ENCODE measurements at places on chromosomes 12 and 14.

DNA sequence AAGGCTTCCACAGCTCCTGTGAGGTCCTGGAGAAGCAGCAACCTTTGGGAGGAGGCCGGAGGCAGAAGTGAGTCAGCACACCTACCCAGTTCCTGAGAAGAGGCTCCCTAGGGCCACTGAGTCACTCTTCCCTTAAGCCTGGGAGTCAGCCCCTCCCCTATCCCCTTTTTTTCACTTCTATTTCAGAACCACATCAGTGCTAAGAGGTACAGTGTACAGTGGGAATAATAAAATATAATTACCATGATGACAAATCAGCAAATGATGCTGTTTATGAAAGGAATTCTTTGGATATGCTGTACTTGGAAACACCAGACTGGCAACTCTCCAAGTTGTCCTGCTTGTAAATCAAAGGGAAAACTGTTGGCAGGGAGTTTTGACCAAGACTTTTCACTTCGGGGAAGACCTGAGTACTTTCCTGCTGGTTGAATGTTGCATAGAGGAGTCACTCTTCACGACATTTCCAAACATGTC is 7.8 kb upstream of the TBPL2 start:
- no peak for DNase-seq

DNA sequence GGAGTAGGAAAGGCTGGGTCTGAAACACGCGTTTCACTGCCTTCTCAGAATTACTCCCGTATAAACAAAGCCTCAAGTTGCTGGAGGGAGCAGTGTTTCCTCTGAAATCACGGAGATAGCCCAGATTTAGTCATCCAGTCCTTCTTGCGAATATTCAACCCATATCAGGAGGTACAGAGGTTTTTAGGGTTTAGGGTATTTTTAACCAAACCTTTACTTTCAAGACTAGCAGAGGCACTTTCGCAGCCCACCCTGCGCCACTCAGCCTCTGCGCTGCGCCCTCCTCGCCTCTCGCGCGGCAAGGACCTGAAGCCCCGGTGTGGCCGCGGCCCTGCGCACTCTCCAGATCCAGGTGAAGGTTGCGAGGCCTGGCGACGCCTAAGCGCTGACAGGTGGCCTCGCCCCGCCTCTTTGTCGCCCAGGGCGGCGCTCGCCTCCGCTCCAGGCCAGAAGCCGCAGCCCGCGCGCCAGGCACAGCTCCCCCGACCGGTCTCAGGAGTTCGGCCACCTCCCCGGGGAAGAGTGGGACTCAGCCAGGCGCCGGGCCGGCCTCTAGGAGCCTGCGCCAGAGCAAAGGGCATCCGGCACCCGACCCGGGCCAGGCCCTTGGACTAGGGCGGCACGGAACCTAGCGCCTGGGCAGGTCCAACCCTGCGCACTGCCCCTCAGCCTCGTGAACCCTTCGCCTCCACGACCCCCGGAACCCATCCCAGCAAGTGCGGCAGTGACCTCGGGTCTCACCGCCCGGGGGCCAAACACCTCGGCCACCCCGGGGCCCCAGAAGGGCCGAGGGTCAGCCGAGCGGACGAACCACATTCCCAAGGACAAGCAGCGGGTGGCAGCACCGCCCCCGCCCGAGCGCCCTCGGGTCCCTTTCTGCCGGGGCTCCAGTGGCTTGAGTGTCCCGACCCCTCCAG is 1.8 kb upstream of the SAMD4A start:
- peak; percentile 88 for DNase-seq

DNA sequence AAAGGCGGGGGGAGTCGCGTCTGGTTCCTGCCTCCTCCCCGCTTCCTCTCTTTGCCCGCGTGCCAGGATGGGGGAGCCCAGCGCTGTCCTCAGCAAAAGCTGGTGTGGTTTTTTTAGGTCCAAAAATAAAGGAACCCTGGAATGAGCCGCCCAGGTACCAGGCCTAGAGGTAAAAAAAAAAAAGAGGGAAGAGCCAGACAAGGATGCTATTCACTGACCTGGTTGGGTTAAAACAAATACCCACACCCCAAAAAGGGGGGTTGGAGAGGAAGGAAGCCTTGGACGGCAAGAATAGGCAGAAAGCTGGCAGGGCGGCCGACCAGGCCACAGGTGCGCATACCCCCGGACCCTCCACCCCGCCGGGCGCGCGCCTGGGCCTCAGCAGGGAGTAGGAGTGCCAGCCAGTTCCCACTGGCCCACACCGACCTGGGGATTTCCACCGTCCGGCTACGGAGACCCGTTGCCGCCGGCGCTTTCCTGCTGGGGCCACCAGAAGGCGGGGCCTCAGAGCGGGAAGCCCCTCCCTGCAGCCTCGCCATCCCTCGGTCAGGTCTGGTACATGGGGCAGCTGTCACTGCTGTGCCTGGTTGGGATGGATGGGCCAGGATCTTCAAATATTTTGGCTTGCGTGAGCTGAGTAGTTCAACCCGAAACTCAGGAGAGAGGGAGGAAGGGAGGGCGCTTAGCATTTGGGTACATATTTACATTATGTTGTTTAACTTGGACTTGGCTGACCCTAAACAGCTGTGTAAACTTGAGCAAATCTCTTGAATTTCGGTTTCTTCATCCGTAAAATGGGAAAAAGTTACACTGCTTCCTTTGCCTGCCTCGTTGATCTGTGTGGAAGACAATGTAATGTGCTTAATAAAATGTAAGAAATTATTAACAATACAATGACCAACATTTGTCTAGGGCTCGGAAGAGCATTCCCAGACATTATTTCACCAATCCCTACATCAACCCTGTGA is 5.4 kb upstream of the IRF2BPL start:
- DNase-seq = peak; percentile 86

DNA sequence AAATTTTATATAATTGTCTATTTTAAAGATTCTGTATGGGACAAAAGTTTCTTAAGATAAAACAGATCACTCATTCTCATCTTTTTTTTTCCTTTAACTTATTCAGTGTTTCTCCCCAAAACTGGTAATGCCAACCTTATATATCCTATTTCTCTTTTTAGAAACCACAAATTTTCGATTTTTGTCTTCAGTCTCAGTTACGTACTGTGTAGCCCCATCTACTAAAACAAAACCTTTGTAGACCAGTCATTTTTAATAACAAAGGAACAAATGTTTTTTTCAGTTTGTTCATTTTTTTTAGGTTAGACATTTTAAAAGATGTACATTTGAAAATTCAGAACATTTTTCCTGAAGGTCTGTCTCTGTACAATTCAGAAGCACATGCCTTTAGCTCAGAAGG is 18.2 kb downstream of the PNMA1 start:
- DNase-seq = no peak

GRCh38 chr12:115257791-115258190 is 573.8 kb upstream of the TBX3 start:
- DNase-seq = no peak

- DNase-seq = no peak
These were observed 169.1 kb upstream of the RMST start for GRCh38 chr12:97293541-97293940.

DNA sequence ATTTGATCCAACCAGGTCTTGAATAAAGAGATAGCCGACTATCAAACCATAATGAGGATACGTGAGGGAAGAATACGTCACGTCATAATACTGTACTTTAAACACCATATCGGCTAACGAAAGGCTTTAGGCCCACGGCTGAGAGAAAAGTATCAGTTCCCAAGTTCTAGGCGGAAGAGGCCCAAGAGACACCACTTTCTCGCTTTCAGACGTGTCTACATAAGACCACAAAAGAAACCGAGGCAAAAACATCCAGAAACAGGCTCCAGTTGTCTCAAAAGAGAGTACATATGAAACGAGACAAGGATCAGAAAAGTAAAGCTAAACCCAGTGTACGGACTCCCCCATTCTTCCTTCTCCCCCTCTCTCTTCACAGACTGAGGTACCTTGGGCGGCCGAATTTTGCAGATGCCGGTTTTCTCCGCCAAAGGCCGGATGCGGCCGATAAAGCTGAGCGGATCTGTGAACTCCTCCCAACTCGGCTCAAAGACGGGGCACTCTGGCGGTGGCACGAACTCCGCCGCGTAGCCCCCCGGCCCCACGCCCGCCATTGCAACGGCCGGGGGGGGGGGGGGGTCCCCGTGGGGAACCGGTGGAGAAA is 479 bp downstream of the KDM5A start:
- DNase-seq = no peak

DNA sequence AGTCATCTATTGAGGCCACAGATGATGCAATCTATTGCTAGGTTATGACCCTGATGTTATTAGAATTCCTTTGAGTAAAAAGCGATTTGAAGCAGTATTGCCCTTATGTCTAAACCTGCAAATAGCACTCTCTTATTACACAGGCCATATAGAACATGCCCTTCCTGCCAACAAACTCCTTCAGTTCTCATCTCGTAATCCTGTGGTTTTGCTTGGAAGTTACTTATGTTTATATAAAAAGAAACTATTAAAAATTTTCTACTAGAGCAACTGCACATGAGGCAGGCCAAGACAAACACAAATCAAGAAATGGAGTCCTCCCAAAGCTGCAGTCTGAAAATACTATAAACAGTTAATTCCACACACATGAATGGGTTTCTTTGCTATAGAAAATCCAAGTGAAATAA is 1200.2 kb downstream of the LRFN5 start:
- DNase-seq = no peak

GRCh38 chr12:110281549-110282299 is 677 bp downstream of the ATP2A2 start:
- DNase-seq = peak; percentile 95

DNA sequence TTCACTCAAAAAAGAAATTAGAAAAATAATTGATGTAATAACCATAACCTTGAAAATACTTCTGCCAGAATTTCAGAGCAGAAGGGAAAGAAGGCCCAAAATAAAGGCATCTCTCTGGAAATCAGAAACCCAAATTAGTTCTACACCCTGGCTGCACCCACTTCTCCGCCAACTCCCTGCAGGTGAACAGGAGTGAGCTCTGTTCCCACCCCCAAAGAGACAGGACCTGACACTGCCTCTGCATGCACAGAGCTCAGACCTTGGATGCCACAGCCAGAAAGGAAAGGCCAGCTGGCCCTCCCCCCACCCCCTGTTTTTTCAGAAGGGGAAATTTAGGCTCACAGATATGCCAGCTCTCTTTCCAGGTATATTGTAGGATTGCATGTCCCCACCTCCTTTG is 228.2 kb downstream of the BCL11B start:
- DNase-seq = no peak

DNA sequence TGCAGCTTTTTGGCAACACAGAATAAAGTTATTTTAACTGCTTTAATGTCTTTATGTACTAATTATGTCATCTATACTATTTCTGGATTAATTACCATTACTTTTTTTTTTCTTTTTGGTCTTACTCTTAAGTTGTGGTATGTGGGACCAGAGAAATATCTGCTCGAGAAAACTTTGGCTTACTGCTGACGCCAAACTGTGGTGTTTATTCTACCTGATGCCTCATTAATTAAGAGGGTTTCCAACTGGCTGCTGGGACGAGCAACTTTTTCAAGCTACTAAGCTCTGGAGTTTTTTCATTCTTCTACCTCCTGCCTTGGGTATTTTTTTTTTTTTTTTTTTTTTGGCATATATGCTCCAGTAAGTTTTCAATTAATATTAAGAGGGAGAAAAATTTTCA is 1257.5 kb downstream of the FSCB start:
- DNase-seq = no peak

- no peak for DNase-seq
These were observed 9.7 kb upstream of the MDM1 start for GRCh38 chr12:68341822-68342221.

GRCh38 chr12:81541121-81541520 is 218.0 kb downstream of the PPFIA2 start:
- no peak for DNase-seq

DNA sequence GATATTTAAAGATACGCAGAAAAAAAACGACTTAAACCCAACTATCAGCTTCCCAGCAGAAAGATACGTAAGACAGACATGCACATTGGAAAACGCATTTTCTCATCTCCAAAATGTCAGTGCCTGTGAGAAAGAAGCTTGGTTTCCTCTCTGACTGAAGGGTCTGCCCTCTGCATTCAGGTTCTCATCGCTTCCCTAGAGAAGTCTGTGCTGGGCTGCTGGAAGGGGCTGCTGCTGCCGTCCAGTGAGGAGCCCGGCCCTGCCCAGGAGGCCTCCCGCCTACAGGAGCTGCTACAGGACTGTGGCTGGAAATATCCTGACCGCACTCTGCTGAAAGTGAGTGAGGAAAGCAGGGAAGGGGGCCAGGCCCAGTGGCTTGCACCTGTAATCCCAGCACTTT is 4.7 kb upstream of the PFDN5 start:
- DNase-seq = no peak

- no peak for DNase-seq
These were observed 9.9 kb downstream of the PMEL start for GRCh38 chr12:55955800-55956508.

DNA sequence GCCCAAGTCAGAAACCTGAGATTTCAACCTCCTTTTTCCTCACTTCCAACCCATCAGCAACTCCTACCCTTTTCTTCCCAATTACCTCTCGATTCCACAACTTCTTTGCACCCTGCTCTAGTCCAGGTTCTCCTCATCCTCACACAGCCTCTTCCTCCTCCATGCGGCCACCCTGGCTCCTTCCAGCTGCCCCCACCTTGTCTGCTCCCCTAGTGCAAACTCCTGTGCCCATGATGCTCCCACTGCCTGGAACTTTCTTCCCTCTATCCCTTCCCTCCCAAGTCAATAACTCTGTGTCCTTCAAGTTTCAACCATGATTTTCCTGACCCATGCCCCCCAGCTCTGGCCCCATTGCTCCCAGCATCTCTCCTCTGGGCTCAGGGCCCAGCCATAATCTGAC is 17.3 kb downstream of the SELPLG start:
- no peak for DNase-seq

DNA sequence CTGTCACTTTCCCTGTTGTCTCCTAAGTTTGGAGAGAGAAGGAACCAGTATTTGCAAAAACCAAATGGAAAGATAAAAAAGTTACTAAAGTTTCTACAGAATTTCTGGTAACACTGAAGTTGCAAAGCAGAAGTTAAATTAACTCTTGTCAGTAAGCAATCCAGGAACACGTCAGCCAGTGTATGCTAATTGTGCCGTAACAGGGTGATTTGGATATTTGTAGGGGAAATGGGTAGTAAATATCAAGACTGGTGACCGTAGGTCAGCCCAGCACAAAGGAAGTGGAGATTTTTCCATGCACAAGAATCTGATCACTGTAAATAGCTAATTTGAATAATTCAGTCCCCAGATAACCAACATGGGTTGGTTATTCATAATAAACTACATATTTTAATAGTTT is 2.3 kb downstream of the CDKN1B start:
- no peak for DNase-seq

DNA sequence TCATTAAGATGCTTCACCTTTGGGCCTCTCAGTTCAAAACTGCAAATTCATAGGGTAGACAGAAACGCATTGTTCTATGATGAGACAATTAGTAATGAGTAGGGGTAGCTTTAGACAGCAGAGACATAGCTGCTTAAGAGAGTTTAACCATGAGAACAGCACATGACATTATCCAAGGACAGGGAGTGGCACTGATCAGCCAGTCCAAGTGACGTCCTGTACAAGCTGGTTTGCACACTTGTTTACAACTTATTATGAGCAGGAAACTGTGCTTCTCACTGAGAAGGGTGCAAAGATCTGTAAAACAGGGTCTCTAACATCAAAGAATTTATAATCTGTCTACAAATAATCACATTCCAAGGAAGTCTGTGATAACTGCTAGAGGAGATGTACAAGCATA is 11.2 kb upstream of the SRSF5 start:
- no peak for DNase-seq

GRCh38 chr14:54252072-54252730 is 144.6 kb upstream of the CDKN3 start:
- no peak for DNase-seq

Data from right kidney (tissue), 9 donors.